ENCODE measurements at places on chromosomes 3 and 15.

GRCh38 chr3:124981472-124981871 lies 46.9 kb upstream of the MUC13 start:
- DNase-seq = no peak

DNA sequence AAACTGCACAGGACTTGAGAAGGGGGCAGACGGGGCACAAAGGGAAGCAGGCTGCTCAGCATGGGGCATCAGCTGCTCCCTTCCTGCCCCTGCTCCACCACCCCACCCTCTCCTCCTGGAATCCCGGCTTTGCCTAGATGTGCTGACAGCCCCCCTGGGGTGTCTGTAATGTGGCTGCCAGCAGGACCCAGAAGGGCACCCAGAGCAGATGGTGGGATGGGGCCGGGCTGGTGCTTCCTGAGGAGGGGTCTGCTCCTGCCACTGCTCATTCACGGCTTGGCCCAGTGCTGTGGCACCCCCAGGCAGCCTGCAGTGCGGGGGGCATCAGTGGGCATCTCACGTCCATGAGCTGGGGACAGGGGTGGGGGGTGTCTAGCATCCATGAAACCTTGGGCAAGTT lies 10.2 kb downstream of the H1-8 start:
- no peak for DNase-seq

GRCh38 chr3:15982667-15983196 lies 185.0 kb upstream of the ANKRD28 start:
- DNase-seq = no peak

DNA sequence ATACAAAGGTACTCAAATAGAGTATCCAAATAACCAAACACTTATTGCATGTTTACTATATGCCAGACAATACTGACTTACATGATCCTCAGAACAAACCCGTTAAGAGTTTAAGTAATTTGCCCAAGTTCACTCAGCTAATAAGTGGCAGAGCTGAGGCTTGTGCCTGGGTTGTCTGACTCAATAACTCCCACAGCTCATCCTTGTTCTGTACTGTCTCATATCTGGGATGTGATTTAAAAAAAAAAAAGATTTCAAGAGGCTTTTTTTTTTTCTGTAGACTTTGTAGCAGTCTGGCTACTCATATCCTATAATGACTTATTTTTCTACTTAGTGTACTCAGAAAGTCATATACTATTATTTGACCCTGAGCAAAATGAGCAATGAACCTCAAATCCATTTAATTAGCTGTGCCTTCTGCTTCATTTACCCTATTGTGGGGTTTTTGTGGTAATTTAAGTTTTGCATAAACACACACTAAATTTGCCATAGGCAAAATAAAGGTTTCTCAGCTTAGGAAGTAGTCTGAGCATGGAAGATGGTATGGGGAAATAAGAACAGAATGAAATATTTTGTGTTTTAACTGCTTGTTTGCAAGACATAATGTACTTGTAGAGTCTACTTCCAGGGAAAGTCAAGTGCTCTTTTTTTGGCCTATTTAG lies 3.1 kb downstream of the NSUN3 start:
- DNase-seq = no peak

GRCh38 chr3:126446791-126447190 lies 28.9 kb downstream of the ZXDC start:
- no peak for DNase-seq

GRCh38 chr3:130839813-130840212 lies 54.1 kb upstream of the ATP2C1 start:
- DNase-seq = no peak

- no peak for DNase-seq
These were observed 14.4 kb downstream of the ALDH1L1 start for GRCh38 chr3:126166009-126166408.

DNA sequence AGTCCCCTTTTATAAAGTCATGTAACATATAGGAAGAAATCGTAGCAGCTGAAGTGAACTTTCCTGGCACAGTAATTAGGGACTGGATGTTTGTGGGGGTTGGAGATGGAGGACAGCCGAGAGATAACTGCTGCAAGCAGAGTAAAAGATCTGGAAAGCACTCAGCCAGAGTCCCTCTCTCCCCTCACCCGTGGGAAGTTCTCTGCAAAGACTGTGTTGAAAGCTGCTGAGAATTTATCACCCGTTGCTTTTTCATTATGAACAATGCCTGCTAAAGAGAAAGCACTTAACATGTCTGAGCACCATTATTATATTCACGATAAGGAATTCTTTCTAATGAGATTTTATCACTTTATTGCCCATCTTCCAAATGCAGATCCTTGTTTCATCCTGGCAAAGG lies 248.8 kb downstream of the SHOX2 start:
- no peak for DNase-seq

DNA sequence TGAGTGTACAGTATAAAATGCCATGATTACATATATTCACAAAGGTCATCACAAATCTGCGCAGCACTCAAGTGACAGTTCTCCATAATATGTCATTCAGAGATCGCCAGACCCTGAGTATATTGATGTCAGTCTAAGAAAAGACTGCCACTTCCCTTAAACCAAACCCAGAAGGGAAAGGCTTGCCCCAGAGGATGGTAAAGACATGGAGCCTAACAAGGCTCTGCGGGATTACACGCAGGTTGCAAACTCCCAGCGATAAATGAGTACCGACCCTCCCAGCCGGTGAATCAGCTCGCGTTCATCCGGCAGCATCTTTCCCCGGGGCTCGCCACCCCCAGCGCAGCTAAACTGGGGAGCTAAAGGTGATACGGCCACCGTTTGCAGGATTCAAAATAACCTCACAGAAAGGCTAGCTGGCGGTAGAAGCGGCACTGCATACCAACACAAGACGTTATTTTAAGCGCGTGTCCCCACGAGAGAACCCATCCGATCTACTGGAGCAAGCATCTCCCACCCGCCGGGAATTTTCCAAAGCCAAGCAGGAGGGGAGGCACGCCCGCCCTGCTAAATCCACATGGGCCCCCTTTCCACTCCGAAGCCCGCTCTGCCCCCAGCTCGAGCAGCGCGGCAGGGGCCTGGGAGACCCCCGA lies 643 bp downstream of the MYO5A start:
- DNase-seq = peak; percentile 26

DNA sequence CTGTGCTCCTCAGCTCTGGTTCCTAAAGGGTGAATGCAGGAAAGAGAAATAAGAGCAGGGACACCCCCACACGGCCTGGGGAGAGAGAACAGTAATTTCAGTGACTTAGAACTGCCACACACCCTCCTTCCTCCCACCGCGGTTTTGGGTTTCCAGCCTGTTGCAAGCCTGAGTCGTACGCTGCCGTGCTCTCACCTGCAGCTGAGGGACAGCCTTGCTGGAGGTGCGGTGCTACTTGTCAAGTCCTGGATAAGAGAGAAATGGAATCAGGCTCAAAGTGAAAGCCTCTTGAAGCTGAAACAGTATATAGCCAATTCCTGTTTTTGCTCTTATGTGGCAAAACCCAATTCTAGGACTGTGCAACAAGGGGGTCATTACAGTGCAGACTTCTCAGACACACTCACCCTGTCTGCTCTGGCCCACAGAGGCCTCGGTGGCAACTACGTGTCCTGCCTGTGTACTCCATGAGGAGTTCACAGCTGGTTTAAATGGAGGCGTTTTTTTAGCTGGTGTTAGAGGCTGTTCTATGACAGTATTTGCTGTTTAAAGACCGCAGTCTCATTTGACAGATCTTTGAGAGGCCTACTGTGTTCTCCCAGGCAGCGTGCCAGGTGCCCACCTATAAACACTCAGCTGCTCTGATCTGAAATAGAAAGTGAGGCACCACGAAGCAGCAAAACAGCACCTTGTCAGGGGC lies 42.9 kb downstream of the TBC1D2B start:
- peak; percentile 46 for DNase-seq

DNA sequence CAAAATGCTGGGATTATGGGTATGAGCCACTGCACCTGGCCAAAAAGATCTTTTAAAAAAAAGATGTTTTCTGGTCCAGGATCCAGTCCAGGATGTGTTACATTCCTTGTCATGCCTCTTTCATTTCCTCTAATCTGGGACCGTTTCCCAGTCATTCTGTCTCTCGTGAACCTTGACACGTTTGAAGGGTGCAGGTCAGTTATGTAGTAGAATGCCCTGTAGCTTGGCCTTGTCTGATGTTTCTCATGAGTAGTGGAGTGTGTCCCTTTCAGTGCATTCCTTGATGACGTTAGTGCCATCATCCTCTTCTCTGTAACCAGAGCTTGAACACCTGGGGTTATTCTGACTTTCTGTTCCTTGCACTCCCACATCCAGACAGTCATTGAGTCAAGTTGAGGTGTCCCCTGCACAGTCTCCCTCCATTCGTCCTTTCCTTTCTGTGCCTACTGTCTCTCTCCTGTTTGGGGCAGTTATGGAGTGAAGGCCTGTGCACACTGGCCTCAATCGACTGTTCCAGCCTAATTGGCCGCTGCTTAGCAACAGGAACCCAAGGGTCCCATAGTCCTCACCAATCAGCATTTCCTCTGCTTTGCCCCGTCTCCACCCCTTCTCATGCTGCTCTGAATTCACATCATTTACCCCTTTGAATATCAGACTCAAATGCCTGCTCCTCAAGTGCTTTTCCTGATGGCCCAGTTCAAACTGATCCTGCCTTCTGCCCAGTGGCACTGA lies 5.5 kb downstream of the FAM81A start:
- no peak for DNase-seq

DNA sequence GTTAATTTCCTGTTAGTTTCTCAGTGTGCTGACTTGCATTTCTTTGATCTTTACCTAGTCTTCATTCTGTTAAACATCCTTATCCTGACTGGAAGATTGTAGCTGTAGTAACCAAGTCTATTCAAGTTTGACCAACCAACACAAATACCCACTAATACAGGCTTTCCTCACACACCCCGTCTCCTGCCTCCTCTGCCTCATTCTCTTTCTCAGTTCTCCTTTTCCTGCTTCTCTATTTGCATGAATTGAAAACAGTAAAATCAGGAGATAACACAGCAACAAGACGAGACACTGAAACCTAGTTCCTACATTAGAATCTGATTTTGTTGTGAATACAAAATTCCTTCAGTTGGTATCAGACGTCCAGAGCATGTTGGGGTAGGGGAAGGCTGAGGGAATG lies 116.9 kb upstream of the ARPP21 start:
- no peak for DNase-seq

GRCh38 chr15:70422342-70422741 lies 324.6 kb upstream of the TLE3 start:
- no peak for DNase-seq

DNA sequence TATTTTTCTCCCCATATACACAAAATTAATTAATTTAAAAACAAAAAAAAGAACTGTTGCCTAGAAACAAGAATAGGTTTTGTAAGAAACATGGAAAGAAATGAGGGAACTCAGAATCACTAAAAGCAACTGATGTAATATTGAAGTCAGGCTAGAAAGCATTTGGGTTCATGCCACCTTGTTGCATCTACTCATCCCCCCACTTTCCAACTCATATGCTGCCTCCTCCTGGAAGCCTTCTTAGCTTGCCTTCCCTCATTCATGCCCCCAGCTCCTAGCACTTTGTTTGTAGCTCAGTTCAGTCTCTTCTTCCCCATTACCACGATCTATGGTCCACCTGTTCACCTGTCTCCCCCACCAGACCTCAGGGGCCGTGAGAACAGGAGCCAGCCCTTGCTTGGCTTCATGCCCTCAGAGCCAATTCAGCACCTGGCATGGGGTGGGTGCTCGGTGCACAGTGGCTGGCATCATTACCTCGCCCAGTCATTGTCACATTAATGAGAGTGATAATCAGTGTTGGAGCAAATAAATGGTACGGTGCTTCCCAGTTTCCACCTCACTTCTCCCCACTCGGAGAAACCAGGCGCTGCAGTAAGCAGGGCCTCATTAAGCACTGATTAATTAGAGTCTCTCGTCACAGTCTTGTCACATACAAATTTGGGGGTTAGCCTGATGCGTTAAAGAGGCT lies 62.4 kb upstream of the SLC6A1 start:
- no peak for DNase-seq

DNA sequence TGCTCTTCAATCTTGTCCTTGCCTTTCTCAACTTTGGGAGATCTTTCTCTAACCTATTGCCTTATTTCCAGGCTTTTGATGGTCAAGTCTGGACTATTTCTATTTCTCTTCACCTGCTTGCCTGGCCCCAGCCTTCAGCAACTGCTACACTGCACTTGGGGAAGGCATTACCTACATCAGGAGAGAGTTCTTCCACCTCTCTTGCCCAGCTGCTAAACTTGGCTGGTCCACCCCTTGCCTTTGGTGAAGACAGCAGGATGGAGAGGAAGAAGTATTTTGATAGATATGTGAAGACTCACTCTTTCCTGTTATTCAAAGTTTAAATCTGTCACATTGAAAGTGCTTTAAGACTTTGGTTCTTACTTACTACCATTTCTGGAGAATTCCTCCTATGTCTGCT lies 574.8 kb downstream of the ZPLD1 start:
- no peak for DNase-seq

DNA sequence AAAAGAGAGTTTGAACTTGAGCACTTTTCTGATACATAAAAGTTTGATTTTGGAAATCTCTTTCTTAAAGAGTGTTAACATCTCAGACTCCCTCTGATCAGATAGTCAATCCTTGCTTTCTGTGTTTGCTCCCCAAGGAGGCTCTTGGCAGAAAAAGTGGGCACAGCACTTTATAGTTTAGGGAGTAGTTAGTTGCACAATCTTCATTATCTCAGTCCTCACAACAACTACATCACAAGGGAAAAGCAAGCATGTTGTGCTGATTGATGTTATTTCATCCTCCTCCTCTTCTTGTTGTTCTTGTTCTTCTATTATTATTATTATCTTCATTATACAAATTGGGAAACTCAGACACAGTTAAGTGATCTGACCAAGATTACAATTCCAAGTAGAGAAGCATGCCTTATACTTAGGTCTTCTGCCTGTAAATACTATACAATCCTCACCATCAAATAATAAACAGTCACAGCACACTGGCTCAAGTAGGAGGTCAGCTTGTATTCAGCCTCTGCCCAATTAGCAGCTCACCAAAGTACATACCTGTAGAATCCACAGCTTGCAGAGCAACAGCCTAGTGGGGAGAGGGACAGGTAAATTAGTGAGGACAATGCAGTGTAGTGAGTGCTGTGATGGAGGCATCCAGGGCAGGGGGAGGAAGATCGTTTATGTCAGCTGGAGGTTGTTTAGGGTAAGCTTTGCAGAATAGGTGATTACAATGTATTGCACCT lies 304.1 kb upstream of the MME start:
- no peak for DNase-seq

GRCh38 chr3:187197335-187197649 lies at the start of gene RTP1:
Gene RTP1 (plus strand): TSS chr3:187197486. CDS start chr3:187197516, 30 bp downstream.
- DNase-seq = no peak

DNA sequence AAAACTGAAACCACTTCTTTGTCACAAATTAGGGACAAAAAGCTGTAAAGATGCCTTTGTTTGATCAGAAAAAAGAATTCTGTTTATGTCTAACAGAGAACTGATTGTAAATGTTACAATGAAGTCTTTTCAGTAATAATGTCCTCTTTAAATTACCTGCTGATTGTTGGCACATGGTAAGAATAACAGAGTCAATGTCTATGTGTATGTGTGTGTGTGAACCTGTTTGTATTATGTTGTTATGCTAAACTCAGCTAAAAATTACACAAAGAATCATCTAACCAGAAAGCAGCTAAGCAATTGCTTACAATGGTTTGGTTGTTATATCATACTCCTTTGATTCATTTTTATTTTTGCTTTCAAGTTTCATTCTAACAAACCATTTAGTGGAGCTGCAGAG lies 159.1 kb upstream of the PDZRN3 start:
- DNase-seq = no peak

GRCh38 chr3:15952543-15953175 lies 154.9 kb upstream of the ANKRD28 start:
- no peak for DNase-seq

GRCh38 chr3:43309372-43310305 lies 23.3 kb downstream of the SNRK start:
- no peak for DNase-seq

- DNase-seq = no peak
These were observed 347.7 kb downstream of the ZBBX start for GRCh38 chr3:167032267-167032876.
